Activated CD8-positive, alpha-beta memory T cell treated with anti-CD3 and anti-CD28 coated beads, Interleukin-2, amount 10 ng/mL, durations not matched to agents 7 days and 5 days (primary cell): ENCODE measurements at places on chromosomes 2 and 18. TPM values are rescaled to one million over a fixed set of nuclear protein-coding genes. Genes with fewer than 3 reads are reported as not detected.

DNA sequence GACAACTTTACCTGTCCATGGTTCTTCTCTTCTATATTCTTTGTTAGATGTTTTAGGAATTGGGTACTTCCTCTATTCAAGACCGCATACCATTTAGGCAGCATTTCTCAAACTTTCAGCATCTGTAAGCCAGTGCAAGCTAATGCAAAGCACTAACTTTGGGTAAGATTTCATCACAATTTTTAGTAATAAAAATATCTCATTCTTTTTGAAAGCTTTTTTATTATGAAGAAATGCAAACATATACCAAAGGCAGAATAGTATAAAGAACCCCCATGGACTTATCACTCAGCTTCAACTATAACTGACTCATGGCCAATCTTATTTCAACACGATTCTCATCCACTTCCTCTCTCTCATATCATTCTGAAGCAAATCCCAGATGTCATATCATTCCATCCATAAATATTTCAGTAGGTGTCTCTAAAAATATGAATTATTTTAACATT lies 32.9 kb downstream of the INO80C start:
- no peaks in the 10 kb centered on the region for H3K27me3 ChIP-seq
- H3K36me3 ChIP-seq, result peaks cover 2% of the 10 kb centered on the region
- no peaks in the 10 kb centered on the region for H3K4me1 ChIP-seq
- H3K4me3 ChIP-seq, result no peak overlapping the region
- H3K27ac ChIP-seq, result no peak overlapping the region
- DNase-seq, result no peak

GRCh38 chr2:112164876-112165275 lies 26.7 kb downstream of the FBLN7 start:
- no peak overlapping the region for H3K27ac ChIP-seq
- H3K36me3 ChIP-seq, result no peaks in the 10 kb centered on the region
- no peak for DNase-seq
- H3K27me3 ChIP-seq, result no peaks in the 10 kb centered on the region
- H3K4me1 ChIP-seq, result peaks cover 8% of the 10 kb centered on the region

DNA sequence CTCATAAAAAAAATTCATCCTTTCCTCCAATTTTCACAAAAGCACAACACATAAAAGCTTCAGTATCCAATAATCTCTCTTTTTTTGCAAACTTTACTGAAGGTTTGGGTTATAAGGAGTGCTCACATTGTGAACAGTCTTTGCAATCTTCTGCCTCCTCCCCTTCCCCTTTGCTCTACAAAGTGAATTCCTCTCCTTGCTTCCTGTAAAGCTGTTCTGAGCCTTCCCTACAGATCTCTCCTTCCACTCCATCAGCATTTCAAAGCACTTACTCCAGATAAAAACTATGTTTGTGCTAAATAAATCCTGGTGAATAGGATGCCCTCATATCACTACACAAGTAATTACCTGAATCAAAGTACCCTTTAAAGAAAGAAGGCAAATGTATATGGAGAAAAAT lies 4.6 kb upstream of the PDK1 start:
- no peak for DNase-seq
- no peak overlapping the region for H3K27ac ChIP-seq
- peaks cover 55% of the 10 kb centered on the region for H3K36me3 ChIP-seq
- no peak overlapping the region for H3K4me3 ChIP-seq
- H3K27me3 ChIP-seq, result peaks cover 2% of the 10 kb centered on the region

DNA sequence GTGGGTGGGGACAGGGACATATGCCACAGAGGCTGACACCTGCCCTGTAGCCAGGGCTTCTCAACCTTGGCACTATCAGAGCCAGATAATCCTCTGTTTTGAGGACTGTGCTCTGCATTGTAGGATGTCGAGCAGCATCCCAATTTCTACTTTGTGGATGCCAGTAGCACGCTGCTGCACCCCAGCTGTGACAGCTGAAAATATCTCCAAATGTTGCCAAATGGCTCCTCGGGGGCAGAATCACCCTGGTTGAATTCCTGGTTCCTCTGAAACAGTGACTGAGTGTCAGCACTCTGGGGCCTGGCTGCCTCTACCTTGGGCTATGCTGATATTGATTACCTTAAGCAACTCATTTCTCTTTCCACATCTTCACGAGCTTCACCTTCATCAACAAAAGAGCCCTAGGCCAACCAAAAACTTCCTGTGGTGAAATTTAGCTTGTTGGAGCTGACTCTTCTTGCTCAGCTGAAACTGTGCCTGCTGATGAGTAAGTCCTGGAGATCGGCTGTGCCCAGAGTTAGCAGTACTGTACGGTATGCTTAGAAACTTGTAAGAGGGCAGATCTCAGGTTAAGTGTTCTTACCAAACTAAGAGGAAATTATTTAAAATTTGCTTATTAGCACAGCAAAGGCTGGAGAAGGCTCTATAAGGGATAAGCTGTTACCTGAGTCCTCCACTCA lies 138.1 kb downstream of the SEPTIN10 start:
- DNase-seq, result no peak
- no peak overlapping the region for H3K4me3 ChIP-seq
- H3K36me3 ChIP-seq, result no peaks in the 10 kb centered on the region
- H3K27ac ChIP-seq, result no peak overlapping the region
- H3K4me1 ChIP-seq, result peaks cover 7% of the 10 kb centered on the region

GRCh38 chr2:30266051-30266621 lies 34.8 kb downstream of the LBH start:
- peak; percentile 79 for DNase-seq
- peaks cover 51% of the 10 kb centered on the region for H3K4me1 ChIP-seq
- H3K27me3 ChIP-seq, result no peaks in the 10 kb centered on the region
- peak overlapping the region; percentile 95 for H3K27ac ChIP-seq
- H3K36me3 ChIP-seq, result peaks cover 29% of the 10 kb centered on the region
- H3K4me3 ChIP-seq, result peak overlapping the region; percentile 75

DNA sequence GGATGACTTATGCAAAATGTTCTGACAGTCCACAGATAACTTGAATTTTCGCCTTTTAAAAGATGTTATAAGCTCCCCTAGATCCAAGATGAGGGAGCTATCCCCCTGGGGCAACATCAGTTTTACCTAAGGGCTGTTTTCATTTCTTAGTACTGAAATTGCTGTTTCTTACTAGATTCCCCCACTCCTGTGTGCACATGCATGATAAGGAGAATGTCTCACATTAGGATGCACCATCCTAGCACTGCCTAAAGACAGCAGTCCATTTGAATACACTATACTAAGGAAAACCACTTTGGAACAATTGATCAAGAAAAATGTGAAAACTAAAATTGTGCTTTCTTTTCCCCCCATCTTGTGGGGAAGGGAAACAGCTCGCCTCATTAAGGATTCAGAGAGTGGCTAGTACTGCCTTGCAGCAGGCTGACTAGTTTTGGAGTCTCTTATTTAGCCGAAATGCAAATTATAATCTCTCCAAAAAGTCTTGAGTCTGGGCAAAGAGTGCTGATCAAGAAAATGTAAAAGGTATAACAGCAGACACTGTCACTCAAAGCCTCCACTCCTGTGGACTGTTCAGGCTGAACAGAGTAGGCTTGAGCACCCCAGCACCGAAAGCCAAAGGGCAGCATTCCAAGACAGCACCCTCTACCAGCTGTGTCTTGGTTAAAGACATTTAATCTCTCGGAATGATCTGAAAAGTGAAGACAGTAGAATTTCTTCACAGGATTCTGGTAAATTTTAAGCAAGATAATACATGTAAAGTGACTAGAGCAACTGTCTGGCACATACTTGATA lies 65.0 kb downstream of the ZNF385B start:
- no peaks in the 10 kb centered on the region for H3K36me3 ChIP-seq
- H3K27ac ChIP-seq, result no peak overlapping the region
- DNase-seq, result no peak
- no peaks in the 10 kb centered on the region for H3K4me1 ChIP-seq
- peaks cover 4% of the 10 kb centered on the region for H3K27me3 ChIP-seq

DNA sequence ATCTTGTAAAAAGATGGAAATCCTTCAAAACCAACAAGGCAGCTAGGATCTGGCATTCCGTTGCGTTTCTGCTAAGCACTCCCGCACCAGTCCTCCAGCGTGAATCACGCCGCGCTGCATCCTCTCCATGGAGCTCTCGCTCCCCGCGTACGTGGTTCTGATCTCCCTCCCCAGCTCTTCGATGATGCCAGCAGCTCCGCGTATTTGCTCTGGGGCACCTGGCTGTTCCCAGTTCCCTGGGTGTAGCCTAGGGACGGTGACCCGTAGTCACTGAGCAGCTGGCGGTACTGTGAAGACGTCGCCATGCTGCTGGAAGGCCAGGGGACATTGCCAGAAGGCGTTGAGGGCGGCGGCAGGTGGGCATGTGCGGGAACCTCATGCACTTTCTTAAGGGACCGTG lies 407.5 kb downstream of the RNF144A start:
- no peak overlapping the region for H3K27ac ChIP-seq
- no peak for DNase-seq
- peaks cover 22% of the 10 kb centered on the region for H3K27me3 ChIP-seq
- no peaks in the 10 kb centered on the region for H3K36me3 ChIP-seq
- H3K4me3 ChIP-seq, result no peak overlapping the region

DNA sequence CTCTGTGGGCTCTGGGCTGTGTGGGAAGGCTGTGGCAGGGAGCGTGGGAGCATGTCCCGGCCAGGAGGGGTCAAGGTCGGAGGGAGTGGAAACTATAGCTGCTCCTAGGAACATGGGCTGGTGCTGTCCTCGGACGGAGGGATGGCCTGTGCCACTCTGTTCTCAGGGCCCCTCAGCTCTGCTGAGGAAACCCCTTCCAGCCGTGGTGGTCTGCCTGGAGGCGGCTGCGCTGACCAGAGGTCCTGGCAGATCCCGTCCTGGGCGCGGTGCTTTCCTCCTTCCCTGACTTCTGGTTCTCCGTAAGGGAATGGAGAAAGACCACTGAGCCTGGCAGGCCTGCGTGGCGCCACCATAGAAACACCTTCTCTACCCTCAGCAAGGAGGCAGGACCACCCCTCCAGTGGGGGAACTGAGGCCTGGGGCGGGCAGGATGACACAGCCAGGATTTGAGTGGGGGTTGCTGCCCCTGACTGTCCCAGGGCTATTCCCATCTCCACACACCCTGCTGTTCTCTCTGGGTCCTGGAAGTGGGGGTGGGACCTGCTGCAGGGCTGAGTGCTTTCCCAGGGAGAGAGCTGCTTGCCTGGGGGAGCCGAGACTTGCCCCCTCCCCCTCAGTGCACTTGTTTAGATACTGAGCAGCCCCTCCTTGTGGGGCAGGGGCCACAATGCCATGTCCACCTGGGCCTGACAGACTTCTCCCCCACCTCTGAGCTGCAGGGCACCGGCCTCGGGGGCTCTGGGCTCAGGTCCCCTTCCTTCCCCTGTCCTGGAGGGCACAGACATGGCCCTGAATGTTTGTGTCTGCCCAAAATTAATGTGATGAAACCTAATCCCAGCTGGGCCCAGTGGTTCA lies 301.0 kb upstream of the HS6ST1 start:
- H3K36me3 ChIP-seq, result no peaks in the 10 kb centered on the region
- no peak overlapping the region for H3K4me3 ChIP-seq
- peaks cover 18% of the 10 kb centered on the region for H3K27me3 ChIP-seq
- H3K4me1 ChIP-seq, result peaks cover 19% of the 10 kb centered on the region
- no peak for DNase-seq
- H3K27ac ChIP-seq, result no peak overlapping the region

DNA sequence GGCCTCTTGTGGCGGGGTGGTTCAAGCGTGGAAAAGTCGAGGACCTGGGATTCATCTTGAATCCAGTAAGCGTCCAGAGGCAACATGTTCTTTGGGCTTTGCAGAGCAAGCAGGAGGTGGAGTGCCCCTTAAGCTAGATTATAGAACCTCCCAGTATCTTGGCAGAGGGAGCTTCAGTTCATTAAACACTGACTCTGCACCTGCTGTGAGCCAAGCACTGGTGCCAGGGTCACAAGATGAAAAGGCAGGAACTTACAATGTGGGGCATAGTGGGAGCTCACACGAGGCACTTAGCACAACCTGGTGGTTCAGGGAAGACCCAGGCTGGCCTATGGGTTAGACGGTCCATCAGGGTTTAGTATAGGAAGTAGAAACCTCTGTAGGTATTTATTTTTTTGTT lies 7.4 kb upstream of the FZD5 start:
- DNase-seq, result no peak
- peaks cover 20% of the 10 kb centered on the region for H3K27me3 ChIP-seq
- no peak overlapping the region for H3K4me3 ChIP-seq
- H3K36me3 ChIP-seq, result no peaks in the 10 kb centered on the region

GRCh38 chr2:59025157-59025757 lies 784.1 kb upstream of the FANCL start:
- H3K36me3 ChIP-seq, result no peaks in the 10 kb centered on the region
- H3K4me1 ChIP-seq, result no peaks in the 10 kb centered on the region
- H3K4me3 ChIP-seq, result no peak overlapping the region
- no peaks in the 10 kb centered on the region for H3K27me3 ChIP-seq
- H3K27ac ChIP-seq, result no peak overlapping the region

- no peak for DNase-seq
- H3K27ac ChIP-seq, result no peak overlapping the region
- no peaks in the 10 kb centered on the region for H3K36me3 ChIP-seq
- H3K4me1 ChIP-seq, result no peaks in the 10 kb centered on the region
- peaks cover 30% of the 10 kb centered on the region for H3K27me3 ChIP-seq
Observed at GRCh38 chr18:45133276-45133675, 452.6 kb downstream of the SETBP1 start.

DNA sequence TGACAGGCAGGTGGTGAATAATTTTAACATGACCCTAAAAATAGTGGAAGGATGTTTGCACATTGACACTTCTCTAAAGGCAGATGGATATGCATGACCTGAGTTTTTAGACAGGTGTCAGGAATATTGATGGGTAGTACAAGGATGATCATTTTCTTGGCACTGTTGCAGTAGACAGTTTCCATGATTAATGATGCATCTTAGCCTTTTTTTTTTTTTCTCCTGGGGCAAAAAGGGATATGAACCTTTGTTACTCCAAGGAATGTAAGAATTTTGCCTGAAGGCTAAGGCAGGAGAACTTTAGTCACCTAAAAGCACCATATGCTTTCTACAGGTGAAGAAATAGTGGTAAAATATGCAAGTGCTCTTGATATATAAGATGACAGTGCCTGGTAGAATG lies 136.3 kb upstream of the CAVIN2 start:
- H3K27me3 ChIP-seq, result peaks cover 2% of the 10 kb centered on the region
- no peak overlapping the region for H3K27ac ChIP-seq
- no peak overlapping the region for H3K4me3 ChIP-seq
- DNase-seq, result no peak
- H3K4me1 ChIP-seq, result no peaks in the 10 kb centered on the region
- no peaks in the 10 kb centered on the region for H3K36me3 ChIP-seq

DNA sequence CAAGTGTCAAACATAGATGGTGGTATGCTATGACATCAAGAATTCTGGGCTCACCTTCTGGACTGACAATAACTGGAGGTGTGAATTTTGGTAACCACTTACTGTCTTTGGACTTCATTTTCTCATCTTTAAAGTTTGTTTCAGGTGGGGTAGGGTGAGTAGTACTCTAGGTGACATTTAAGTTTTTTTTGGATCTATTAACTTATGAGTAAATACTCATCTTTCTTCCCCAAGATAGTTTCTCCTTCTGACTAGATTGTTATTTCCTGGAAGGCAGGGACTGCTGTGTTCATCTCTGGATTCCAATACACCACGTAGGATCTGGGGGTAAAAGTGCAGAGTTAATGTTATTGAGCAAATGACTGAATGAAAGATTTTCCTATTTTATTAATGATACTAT lies 55.9 kb downstream of the ICOS start:
- H3K27ac ChIP-seq, result no peak overlapping the region
- H3K4me1 ChIP-seq, result peaks cover 32% of the 10 kb centered on the region
- H3K36me3 ChIP-seq, result peaks cover 10% of the 10 kb centered on the region

Gene EML6
- total RNA-seq, result 3.1 TPM

Gene SCTR
- total RNA-seq, result not detected

Gene PLA2R1
- not detected for total RNA-seq

Gene ACMSD
- total RNA-seq, result not detected

Gene CEBPZOS
- 35.6 TPM for total RNA-seq

Gene KLHL14
- not detected for total RNA-seq

Gene SP140L
- total RNA-seq, result 84.4 TPM

Gene LIMS3
- total RNA-seq, result 0.93 TPM

Gene ELOA2
- not detected for total RNA-seq
